Right hindlimb (tissue), 1 donor: ENCODE measurements at places on chromosomes 3 and 15.

DNA sequence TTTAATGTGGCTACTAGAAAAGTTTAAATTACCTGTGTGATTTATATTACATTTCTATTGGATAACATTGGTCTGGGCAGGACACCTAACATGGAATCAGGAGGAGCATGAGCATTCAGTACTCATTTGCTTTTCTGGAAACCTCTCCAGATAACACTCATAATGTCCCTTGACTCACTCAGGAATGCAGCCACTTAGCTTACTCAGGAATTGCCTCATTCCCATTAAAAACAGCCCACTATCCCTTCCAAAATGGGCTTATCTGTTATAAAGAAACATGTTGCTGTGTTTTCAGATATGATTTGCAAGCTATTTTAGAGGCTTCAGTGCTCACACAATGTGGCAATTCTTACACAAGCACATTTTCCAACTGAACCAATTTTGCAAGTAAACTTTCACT is 17.1 kb downstream of the GBE1 start:
- no peak for DNase-seq

DNA sequence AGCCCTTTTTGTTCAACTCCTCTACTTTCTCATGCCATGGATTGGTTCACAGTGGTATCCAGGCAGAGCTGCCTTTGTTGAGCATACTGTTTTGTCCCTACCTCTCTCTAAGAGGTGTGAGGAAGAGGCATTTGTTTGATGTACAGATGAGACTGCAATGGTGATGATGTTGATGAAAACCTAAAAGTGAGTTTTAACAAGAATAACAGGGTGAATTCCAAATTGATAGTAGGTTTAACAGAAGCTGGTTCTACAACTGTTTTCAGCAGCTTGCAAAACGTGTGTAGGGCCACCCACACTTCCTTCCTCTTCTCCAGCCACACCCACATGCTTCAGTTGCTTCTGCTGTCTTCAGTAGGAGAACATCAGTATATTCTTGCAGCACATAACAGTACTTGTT is 10.2 kb downstream of the SNRK start:
- no peak for DNase-seq

DNA sequence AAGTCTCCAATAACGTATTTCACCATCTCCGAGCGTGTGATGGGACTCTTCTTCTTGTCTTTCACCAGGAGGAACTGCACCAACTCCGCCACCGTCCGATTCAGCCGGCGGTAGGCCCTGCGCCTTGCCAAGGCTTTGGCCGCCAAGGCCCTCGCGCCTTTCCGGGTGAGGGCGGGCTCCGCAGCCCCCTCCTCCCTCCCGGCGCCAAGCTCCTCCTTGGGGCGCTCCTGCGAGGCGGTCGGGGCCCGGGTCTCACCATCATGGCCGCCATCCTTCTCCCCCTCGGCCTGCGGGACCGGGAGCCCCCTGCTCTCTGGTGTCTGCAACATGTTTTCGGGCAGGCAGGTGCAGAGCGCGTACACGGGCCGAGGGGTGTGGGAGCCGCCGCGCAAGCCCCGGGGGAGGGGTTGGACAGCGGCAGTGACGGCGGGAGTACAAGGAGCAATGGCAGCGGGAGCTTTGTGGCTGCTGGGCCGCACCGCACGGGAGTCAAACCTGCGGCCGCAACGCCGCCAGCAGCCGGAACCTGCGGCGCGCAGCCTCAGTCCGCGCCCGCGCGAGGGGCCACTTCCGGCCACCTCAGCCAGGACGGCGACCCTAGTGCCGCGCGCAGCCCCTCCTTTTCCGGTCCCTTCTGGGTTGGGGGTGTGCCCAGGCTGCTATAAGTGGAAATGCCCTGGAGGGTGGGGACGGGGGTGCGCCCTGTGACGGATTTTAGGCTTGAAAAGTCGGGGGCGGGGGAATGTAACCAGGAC is at the start of gene MAGEF1:
Gene MAGEF1, minus strand, starts transcription at position 572 of the 755 bp plus-strand sequence. Its CDS starts 243 bp downstream, at position 329.
- DNase-seq: peak; percentile 95

- DNase-seq: no peak
Observed at GRCh38 chr3:120569222-120570057, 26.7 kb upstream of the NDUFB4 start.

GRCh38 chr3:74214286-74214685 is 400.2 kb downstream of the CNTN3 start:
- no peak for DNase-seq

GRCh38 chr15:95843241-95843910 is 487.1 kb upstream of the NR2F2 start:
- peak; percentile 28 for DNase-seq

DNA sequence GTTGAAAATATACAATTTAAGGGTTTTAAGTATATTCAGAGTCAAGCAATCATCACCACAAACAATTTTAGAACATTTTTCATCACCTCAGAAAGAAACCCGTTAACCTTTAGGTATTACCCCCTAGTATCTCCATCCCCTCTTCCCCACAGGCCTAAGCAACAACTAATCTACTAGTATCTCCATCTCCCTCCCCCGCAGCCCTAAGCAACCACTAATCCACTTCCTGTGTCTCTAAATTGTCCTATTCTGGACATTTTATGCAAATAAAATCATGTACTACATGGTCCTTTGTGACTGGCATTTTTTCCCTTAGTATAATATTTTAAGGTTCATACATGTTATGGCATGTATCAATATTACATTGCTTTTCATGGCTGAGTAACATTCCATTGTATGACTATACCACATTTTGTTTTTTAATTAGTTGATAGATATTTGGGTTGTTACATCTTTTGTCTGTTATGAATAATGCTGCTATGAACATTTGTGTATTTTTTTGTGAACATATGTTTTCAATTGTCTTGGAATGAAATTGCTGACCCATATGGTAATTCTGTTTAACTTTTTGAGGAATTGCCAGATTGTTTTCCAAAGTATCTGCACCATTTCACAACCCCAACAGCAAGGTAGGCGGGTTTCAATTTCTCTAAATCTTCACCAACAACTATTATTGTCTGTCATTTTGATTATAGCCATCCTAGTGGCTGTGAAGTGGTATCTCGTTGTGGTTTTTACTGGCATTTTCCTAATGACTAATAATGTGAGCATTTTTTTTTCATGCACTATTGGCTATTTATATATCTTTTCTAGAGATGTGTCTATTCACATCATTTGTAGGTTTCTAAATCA is 215.6 kb upstream of the CD96 start:
- no peak for DNase-seq

DNA sequence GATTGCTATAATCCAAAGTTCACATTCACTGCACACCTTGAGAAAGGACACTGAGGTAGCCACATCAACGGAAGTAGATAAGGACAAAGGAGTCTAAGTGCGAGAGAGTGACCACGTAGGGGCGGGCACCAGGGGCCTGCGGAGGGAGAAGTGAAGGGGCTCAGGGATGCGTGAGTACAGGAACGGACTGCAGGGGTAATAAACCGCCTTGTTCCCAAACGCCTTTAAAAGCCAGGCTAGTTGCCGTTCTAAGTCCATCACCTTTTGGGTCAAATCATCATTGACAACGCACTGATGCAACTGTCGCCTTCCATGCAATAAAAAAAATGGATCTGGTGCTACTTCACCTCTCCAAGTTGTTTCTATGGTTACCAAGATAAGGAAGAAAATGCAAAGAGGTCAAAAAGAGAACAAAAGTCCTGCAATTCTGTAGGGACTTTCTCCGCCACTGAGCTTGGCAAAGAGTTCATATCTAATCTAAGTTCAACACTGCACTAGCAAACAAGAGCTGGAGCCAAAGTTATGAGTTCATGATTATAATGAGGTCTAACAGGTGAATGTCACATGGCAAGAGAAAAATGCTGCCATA is 32.6 kb upstream of the ATP11B start:
- no peak for DNase-seq
